A549 treated with dexamethasone at 1 μM for 4 hours (cell line): ENCODE measurements at places on chromosomes 1 and 21. TPM values are rescaled to one million over a fixed set of nuclear protein-coding genes. Genes with fewer than 3 reads are reported as not detected.

DYNLT5 gene
- total RNA-seq = not detected in 5 replicates

MR1 gene
- total RNA-seq = 5.4 to 6.6 TPM (median 6.0 TPM) in 5 replicates

LIPI gene
- total RNA-seq = not detected in 5 replicates

SYCP1 gene
- total RNA-seq = not detected in 5 replicates

RXRG gene
- total RNA-seq = 0.05 to 0.08 TPM (median 0.06 TPM) in 3 of 5 replicates, not detected in the others

PDE4B gene
- 5.0 to 5.9 TPM (median 5.6 TPM) in 5 replicates for total RNA-seq

CNST gene
- total RNA-seq = 6.6 to 9.0 TPM (median 8.5 TPM) in 5 replicates

MEX3A gene
- total RNA-seq = 0.76 to 2.6 TPM (median 1.7 TPM) in 5 replicates

PODN gene
- total RNA-seq = 0.04 TPM in 1 of 5 replicates, not detected in the others

MPC2 gene
- 50.2 to 83.4 TPM (median 73.6 TPM) in 5 replicates for total RNA-seq

ACOT11 gene
- total RNA-seq = 1.8 to 3.1 TPM (median 2.6 TPM) in 5 replicates

WDR64 gene
- total RNA-seq = not detected in 5 replicates

DEPDC1 gene
- total RNA-seq = 11.9 to 17.0 TPM (median 15.0 TPM) in 5 replicates

KRTAP12-2 gene
- not detected in 5 replicates for total RNA-seq

PEAR1 gene
- 5.0 to 9.3 TPM (median 6.5 TPM) in 5 replicates for total RNA-seq

LRRC53 gene
- not detected in 5 replicates for total RNA-seq

RAB7B gene
- 0.56 to 1.7 TPM (median 0.95 TPM) in 5 replicates for total RNA-seq

DDOST gene
- total RNA-seq = 180 to 210 TPM (median 206 TPM) in 5 replicates

KLF17 gene
- total RNA-seq = 0.33 to 0.64 TPM (median 0.42 TPM) in 5 replicates

MPZ gene
- total RNA-seq = 0.15 to 0.26 TPM (median 0.23 TPM) in 5 replicates

VAMP4 gene
- total RNA-seq = 3.4 to 5.3 TPM (median 4.5 TPM) in 5 replicates

TNFRSF9 gene
- 2.3 to 3.7 TPM (median 2.9 TPM) in 5 replicates for total RNA-seq

SLC9C2 gene
- total RNA-seq = not detected in 5 replicates

C8B gene
- total RNA-seq = not detected in 5 replicates

PMF1 gene
- 55.3 to 59.8 TPM (median 58.8 TPM) in 5 replicates for total RNA-seq

CATSPERE gene
- total RNA-seq = 0.02 to 0.08 TPM (median 0.03 TPM) in 5 replicates
